NCI-H2081 (cell line): ENCODE measurements at places on chromosomes 16 and 17.

- peak; percentile 92 for DNase-seq
These were observed 10.2 kb downstream of the ARSG start for GRCh38 chr17:68301438-68301959.

- no peak for DNase-seq
These were observed 4.7 kb upstream of the PIPOX start for GRCh38 chr17:29038085-29038795.

DNA sequence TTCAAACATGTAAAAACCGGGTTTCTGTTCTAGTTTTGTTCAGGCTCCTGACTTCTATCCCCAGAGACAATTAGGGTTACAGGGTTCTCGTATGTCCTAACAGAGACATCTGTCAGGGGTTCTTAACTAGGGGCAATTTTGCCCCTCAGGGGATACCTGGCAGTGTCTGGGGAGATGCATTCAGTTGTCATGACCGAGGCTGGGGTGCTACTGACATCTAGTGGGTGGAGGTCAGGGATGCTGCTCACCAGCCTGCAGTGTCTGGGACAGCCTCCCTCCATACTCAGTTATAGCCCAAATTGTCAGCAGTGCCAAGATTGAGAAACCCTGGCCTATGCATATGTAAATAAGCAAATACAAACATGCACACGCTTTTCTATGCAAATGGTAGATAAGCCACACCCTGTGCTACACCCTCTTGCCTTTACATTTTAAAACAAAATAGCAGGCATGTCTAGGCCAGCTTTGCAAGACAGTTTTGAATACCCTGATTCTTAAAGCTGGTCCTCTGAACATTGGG is 37.4 kb downstream of the CLEC16A start:
- peak; percentile 12 for DNase-seq

DNA sequence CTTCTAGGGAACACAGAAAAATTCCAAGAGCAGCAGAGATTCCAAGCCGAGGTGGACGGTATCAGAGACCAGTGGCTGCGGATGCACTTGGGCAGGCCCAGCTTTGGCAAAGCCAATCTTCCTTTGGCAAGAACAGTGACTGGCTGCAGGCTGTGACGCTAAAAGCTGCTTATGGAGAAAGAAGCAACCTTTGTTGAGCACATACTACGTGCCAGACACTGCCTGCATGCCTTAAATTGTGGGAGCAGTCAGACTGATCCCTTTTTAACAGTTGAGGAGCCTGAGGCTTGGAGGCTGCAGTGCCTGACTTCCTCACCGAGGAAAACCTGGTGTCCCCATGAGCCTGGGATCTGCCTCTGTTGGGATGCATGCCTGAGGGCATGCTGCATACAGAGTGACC is 69.0 kb upstream of the AMZ2 start:
- no peak for DNase-seq

- no peak for DNase-seq
These were observed 630.8 kb upstream of the KIF2B start for GRCh38 chr17:53191878-53192277.

DNA sequence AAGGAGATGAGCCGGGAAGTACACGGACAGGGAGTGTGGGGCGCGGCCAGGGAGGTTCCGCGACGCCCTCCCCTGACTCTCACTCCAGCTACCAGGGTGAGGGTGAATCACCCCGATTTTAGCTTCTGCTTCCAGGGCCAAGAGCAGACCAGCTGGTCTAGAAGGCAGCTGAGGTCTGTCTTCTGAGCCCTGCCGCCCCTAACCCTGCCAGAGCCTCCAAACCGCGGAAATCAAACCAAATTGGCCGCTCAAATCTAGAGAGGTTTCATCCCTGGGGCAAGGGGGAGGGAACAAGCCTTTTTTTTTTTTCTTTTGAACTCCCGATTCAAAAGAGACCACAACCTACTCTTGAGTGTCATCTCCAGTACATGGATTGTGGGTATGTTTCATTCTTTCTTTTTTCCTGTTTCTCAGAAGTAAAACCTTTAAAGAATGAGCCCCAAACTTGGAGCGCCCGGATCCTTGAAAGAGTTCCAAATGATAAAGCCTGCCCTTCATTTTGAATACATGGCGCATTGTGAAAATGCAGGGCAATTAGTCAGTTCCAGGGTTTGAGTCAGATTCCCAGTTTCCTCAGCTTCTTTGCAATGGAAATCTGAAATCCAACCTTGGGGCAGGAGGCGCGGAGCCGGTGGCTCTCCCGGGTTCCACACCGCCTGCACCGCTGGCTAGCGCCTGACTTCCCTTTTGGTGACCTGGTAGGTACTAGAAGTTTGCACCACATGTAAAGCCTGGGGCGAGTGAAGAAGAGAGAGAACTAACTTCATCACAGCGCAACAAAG is 16.5 kb upstream of the ZFHX3 start:
- DNase-seq = no peak

- DNase-seq = no peak
These were observed 2.8 kb downstream of the MYCBPAP start for GRCh38 chr17:50511058-50511457.

DNA sequence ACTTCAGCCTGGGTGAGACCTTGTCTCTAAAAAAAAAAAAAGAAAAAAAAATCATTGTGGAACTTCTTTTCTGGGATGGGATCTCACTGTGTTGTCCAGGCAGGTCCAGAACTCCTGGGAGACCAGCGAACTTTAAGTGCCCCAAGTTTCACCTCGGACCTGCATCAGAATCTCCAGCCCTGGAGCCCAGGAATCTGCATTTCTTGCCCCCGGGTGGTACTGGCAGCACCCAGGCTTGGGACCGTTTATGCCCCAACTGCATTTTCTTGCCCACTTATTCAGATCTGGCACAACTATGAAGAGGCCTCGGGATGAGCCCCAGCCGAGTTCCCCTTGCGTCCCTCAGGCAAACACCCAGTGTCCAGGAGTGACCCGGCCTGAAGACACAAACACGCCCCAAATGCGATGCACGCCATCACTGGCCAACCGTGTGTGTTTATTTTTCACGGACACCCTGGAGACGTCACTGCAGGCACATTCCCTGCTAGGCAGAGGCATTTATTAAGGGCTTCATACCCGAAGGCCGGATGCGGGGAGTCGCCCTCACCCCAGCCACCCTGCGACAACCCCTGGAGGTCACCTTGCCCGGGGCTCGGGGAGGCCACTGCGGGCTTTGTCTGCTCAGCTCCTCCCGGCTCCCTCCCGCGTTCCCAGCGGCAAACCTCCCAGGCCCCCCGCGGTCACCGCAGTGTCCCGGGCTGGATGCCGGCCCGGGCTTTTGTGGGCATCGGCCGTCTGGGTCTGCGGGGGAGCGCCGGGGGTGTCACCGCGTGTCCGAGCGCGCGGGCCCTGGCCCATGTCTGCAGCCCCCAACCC is 684 bp upstream of the SPIRE2 start:
- DNase-seq = peak; percentile 43

DNA sequence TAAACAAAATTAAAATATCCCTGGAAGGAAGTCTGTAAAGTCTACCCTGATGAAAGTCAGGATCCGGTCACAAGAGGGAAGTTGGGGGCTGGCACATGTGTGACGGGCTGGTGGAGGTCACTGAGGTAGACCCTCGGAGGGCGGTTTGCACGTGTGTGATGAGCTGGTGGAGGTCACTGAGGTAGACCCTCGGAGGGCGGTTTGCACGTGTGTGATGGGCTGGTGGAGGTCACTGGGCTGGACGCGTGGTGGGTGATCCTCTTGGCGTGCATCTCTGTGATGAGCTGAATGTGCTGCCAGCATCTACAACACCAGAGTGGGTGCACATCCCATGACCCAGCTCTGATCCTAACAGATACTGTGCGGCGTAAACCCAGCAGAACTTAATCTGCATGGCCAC is 43.7 kb upstream of the METRNL start:
- DNase-seq = no peak

- no peak for DNase-seq
These were observed 18.5 kb upstream of the AATK start for GRCh38 chr17:81184555-81184954.

DNA sequence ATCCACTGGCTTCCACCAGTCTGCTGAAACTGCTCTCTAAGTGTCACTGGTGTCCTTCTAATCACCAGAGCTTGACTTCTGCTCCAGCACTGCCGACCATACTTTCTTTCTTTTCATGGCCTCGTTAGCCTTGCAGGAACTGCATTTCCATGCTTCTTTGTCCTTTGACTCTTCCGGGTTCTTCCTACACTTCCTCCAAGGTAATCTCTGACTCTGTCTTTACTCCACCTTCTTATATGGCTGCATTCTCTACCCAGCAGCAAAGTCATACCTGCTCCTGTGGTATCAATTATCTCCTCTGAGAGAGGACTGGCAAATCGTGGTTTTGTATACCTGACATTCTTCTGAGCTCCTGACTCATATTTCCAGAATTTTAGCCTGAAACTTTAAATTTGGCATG is 6.5 kb downstream of the HSD17B2 start:
- no peak for DNase-seq

DNA sequence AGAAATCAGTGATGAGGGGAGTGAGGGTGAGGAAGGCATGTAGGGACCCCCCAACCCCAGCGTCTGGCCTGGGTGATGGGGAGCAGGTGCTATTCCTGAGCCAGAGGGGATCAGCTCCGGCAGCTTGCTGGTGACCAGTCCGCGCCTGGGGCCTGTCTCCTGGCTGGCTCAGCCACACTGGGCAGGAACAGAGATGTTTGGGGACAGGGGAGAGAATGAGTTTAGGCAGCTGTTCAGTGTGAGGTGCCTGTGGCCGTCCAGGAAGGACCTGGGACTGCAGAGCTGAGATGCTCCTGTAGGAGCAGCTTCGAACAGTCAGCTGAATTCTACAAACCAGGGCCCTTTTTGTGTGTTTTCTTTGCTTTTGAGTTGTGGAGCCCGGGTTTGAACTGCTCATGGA is 23.2 kb upstream of the SPNS2 start:
- no peak for DNase-seq

GRCh38 chr16:66678337-66678736 is 18.2 kb downstream of the CMTM4 start:
- DNase-seq = no peak
